ENCODE measurements at places on chromosomes 4 and X.

- DNase-seq = no peak
These were observed 1674.0 kb upstream of the PCDH7 start for GRCh38 chr4:29046186-29046585.

- DNase-seq = no peak
These were observed 586.6 kb downstream of the TLL1 start for GRCh38 chr4:166459621-166460020.

DNA sequence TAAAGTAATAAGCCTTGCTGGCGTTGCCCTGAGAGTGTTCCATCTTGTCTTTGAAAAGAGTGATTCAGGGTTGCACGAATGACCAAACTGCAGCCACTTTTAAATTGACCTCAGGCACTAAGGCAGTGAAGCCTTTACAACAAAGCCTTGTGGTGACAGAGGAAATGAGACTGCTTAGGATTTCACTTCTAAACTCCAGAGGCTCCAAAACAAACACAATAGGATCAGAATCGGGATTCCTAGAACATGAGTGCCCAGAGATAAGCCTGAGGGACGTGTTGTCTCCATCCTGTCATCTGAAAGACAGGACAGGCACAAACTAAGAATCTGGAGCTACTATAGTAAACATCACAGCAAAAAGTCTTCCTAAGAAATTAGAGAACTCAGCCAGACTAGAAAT is 405.2 kb downstream of the PPARGC1A start:
- DNase-seq = no peak

DNA sequence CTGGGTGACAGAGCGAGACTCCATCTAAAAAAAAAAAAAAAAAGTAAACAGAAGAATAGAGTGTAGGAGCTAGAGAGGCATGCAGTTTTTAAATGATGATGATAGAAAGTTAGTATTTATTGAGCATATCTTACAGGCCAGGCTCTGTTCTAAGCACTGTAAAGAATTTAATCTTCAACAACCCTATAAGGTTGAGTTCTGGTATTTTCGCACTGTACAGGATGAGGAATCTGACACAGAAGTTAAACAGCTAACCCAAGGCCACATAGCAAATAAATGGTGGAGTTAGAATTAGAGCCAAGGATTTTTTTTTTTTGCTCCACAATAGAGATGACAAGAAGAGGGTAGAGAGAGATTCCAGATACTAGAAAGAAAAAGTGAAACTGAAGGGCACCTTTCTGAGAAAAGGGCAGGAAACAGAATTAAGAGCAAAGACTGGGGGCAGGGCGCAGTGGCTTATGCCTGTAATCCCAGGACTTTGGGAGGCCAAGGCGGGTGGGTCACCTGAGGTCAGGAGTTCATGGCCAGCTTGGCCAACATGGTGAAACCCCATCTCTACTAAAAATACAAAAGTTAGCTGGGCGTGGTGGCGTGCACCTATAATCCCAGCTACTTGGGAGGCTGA is 56.1 kb downstream of the KLHL5 start:
- DNase-seq = no peak
